GM23248 (cell line): ENCODE measurements at places on chromosomes 6 and 20.

- peak; percentile 49 for DNase-seq
Observed at GRCh38 chr20:60589623-60590022, 631.4 kb downstream of the CDH26 start.

DNA sequence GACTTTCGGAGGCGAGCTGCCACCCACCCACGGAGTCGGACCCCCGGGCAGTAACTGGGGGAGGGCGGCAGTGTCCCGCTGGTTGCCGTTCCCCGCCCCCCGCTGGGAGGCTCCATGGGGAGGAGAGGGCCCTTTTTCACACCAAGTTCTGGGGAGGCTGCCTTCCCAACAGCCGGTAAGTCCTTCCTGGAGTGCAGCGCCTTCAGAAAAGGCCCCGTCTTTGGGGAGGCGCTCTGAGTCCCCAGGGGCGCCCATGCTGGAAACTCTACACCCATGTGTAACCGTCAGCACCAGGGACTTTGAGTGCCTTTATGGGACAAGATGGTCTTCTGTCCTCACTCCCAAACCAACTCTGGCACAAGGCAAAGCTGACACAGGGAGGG is 430 bp upstream of the SOX18 start:
- DNase-seq: no peak

DNA sequence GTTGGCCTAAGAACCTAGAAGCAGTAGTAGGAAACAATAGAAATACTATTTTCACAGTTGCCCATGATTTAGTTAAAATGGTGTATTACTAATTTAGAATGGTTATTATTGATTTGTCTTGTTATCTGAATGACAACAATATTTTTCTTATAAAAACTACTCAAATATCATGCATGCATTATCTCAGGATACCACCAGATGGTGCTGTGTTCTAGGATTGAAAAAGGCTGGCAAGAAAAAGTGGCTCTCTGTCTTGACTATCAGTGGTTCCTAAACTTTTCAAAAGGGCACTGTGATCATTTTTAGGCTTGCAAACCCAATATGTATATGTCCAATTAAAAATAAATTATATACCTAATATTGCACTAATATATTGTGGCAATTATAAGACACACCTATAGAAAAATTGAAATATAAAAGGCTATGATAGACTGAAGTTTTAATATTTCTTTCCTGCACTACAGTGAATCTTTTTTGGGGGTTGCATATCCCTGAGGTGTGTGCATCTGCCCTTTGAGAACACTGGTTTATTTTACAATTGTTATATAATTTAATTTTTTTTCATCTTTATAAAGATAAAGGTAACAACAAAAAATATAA is 131.7 kb upstream of the MLIP start:
- DNase-seq: peak; percentile 58

DNA sequence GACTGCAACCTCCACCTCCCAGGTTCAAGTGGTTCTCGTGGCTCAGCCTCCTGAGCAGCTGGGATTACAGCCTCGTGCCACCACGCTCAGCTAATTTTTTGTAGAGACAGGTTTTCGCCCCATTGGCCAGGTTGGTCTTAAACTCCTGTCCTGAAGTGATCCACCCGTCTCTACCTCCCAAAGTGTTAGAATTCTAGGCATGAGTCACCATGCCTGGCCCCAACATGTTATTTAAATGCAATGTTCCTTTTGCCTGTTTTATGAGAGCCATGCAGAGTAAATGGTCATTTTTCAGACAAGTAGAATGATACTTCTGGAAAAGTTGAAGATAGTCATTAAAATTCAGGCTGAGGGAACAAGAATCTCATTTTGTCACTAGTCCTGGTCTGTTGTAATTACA is 43.8 kb upstream of the RPS6KA2 start:
- no peak for DNase-seq

DNA sequence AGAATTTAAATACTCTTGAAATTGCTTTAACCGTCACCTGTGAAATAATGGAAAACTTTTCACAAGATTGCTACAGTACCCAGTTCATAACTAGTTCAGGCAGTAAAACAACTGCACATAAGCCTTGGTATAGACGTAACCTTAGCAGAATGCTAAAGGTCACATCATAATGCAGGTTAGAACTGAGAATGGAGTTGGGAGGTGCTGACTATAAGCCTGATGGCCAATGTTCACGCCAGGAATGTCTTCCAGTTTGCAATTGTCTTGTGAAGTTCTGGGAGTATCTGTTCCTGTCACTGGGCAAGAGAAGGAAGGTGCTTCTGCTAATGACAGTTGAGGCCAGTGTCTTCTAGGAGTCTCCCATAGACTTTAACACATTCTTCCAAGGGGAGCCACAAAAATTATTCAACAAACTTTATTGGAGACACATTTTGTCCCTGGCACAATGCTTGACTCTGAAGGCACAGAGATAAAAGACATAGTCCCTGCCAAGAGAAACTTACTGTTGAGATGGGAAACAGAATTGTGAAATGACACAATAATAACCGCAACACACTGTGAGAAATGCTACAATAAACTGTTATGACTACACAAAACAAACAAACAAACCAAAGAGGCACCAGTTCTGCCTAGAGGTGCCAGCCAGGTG is 24.6 kb upstream of the CEP162 start:
- peak; percentile 9 for DNase-seq

GRCh38 chr6:168007592-168008338 is 10.3 kb downstream of the KIF25 start:
- peak; percentile 96 for DNase-seq

- peak; percentile 39 for DNase-seq
Observed at GRCh38 chr20:32535953-32536823, 48.9 kb downstream of the NOL4L start.

GRCh38 chr20:22703843-22704242 is 119.5 kb upstream of the FOXA2 start:
- no peak for DNase-seq

DNA sequence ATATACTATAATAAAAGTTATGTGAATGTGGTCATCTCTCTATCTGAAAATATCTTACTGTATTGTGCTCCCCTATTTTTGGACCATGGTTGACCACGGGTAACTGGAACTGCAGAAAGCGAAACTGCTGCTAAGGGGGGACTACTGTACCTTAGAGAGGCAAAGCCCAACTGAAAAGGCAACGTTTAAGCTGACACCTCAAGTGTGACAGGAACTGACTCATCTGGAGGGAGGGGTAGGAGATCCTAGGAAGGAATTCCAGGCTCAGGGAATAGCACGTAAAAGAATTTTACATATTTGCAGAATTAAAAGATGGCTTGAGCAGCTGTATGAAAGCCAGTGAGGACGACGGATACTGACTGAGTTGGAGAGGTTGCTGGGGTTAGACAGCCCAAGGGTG is 34.8 kb downstream of the ELOVL2 start:
- DNase-seq: peak; percentile 61

DNA sequence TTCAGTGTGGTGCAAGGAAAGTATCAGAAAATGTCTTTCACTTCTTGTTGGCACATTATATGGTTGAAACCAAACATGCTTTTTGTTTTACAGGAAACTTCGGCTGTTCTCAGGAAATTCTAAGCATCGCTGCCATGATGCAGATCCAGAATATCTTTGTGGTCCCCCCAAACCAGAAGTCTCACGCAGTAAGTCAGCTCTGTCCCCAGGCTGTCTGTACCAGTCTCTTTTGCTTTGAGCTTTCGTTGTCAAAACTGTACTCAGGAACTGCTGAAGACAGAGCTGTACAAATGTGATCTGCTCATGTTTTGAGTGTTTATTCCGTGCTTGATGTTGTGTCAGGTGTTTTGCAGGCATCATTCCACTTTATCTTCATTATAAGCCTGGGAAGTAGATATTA is 59.6 kb downstream of the DHX35 start:
- DNase-seq: no peak

- peak; percentile 52 for DNase-seq
Observed at GRCh38 chr6:149854532-149854931, 9.6 kb downstream of the LRP11 start.

DNA sequence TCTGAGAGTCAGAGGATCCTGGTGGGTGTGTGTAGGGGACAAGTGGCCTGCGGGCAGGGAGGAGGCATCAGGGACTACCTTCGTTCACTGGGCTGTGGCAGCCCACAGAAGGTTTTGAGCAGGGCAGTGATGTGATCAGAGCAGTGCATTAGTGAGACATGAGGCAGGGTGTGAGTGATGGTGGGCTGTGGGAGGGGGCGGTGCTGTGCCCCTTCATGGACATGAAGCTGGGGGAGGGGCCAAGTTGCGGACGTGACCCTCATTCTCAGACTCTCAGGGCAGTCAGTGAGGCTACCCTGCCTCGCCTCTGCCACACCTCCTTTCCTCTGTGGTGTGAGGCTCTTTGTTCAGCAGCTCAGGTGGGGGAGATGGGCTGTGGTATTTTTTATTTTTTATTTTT is 142.2 kb upstream of the RNF24 start:
- no peak for DNase-seq

DNA sequence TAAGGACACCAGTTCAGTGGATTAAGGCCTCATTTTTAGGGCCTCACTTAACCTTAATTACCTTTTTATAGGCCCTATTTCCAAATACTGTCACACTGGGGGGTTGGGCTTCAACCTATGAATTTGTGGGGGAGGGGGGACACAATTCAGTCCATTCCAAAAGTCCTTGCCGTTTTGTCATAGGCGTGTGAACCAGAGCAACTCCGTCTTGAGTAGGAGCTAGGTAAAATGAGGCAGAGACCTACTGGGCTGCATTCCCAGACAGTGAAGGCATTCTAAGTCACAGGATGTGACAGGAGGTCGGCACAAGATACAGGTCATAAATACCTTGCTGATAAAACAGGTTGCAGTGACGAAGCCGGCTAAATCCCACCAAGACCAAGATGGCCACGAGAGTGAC is 113.5 kb upstream of the SNX9 start:
- DNase-seq: no peak

DNA sequence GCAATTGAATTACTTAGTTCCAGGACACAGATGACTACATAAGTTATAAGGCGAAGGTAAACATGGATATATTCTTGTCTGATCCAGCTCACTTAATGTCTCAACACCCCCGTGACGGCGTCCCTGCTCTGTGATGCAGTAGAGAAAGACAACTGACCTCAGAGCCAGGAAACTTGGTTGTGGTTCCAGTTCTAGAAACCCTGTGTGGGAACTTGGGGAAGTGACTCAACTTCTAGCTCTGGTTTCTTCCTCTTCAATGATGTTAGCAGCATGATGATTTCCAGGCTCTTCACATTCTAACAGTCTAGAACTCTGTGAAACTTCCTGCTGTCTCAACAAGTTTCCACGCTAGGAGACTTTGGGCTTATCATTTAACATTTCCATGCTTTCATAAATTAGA is 18.4 kb downstream of the LAMA4 start:
- peak; percentile 83 for DNase-seq

- DNase-seq: no peak
Observed at GRCh38 chr6:46996860-46997641, 45.1 kb downstream of the ADGRF1 start.

- DNase-seq: peak; percentile 47
Observed at GRCh38 chr6:74510878-74511277, 695.0 kb downstream of the COL12A1 start.

DNA sequence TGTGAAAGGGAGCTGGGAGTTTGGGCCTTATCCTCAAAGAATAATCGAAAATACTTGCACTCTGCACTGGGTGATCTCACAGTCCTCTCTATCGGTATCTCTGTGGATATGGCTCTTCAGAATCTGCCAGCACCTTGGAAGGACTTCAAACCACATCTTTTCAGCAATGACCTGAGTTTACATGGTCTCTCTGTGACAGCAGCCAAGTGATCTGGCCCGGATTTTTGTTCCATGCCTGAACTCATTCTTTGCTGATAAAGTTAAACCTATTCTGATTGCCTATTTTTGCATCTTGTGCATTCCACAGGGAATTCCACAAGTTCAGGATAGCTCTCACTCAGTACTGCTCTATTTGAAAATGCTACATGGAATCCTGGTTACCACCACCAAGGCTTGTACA is 98.9 kb downstream of the HDGFL1 start:
- no peak for DNase-seq

DNA sequence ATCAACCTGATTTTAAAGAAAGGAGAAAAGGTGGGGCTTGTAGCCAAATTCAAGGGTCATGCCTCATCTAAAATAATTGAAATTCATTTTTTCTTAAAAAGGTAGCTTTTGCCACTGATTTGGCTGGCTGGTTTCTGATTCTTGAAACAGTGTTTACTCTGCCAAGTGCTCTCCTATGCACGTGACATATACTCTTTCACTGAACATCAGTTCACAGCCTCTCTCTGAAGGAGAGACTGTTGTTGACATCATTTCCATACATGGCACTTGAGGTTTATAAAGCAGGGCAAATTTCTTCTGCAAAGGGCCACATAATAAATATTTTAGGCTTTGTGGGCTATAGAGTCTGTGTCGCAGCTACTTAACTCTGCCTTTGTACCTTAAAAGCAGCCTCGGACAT is 40.4 kb upstream of the DOK5 start:
- DNase-seq: no peak

DNA sequence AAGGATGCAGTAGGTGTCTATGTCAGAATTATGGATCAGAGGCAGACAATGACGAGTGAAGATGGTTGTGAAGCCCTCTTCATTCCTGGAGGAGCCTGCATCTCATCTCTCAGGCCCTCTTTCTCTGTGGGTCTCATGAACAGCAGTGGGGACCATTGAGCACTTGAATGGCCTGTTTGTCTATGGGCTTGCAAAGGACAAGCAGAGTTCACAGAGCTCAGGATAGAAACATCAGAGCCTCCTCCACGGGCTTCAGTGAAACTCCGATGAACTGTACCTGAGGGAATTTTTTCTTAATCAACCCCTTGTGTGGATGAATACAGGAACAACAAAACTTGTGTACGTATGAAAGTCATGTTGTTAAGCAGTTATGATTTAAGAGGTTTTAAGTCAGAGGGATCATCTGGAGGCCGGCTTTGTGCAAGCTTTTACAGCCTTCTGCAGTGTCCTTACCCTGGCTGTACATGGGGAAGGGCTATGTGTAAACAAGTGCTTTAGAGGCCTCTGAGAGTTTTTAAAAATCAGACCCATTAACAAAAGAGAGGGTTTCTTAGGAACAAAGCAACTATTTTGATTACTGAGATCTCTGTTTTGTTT is 29.7 kb upstream of the PI16 start:
- no peak for DNase-seq

GRCh38 chr6:142569676-142570075 is 267.9 kb downstream of the ADGRG6 start:
- peak; percentile 35 for DNase-seq

- DNase-seq: no peak
Observed at GRCh38 chr6:43985329-43985728, 141.9 kb downstream of the MRPL14 start.

- DNase-seq: peak; percentile 90
Observed at GRCh38 chr6:34986845-34987246, 97.8 kb downstream of the ANKS1A start.

- DNase-seq: no peak
Observed at GRCh38 chr20:3027987-3028386, 15.4 kb upstream of the GNRH2 start.

- DNase-seq: no peak
Observed at GRCh38 chr6:134247231-134247833, 70.6 kb downstream of the SGK1 start.

GRCh38 chr20:15847196-15847784 is 726.0 kb downstream of the KIF16B start:
- no peak for DNase-seq
